Neural progenitor cell (in vitro differentiated cells): ENCODE measurements at places on chromosomes 1 and 21.

GRCh38 chr1:26003262-26003661 is 5.4 kb upstream of the PAFAH2 start:
- no peak for DNase-seq

GRCh38 chr1:226489718-226490425 is 58.7 kb upstream of the STUM start:
- DNase-seq: no peak

GRCh38 chr1:41637367-41637766 is 152.9 kb upstream of the EDN2 start:
- DNase-seq: no peak

DNA sequence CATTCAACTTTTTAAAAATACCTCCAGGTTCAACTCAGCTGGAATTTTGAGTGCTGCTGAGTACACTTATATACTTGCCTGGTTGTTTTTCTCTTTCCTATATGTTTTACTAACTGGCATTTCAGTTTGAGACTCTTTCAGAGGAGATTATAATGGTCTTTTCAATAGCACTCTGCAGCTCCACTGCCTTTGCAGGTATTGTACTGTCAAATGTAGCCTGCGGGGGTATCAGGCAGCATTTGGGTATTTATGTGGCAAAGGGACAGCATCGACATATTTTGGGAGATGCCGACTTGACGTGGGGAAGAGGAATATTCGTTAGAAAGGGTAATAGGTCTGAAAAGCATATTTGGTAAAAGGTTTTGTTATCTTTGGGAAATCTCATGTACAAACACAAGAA is 11.1 kb upstream of the TGFBR3 start:
- DNase-seq: no peak

GRCh38 chr21:45016406-45017038 is 57.9 kb upstream of the ADARB1 start:
- no peak for DNase-seq

DNA sequence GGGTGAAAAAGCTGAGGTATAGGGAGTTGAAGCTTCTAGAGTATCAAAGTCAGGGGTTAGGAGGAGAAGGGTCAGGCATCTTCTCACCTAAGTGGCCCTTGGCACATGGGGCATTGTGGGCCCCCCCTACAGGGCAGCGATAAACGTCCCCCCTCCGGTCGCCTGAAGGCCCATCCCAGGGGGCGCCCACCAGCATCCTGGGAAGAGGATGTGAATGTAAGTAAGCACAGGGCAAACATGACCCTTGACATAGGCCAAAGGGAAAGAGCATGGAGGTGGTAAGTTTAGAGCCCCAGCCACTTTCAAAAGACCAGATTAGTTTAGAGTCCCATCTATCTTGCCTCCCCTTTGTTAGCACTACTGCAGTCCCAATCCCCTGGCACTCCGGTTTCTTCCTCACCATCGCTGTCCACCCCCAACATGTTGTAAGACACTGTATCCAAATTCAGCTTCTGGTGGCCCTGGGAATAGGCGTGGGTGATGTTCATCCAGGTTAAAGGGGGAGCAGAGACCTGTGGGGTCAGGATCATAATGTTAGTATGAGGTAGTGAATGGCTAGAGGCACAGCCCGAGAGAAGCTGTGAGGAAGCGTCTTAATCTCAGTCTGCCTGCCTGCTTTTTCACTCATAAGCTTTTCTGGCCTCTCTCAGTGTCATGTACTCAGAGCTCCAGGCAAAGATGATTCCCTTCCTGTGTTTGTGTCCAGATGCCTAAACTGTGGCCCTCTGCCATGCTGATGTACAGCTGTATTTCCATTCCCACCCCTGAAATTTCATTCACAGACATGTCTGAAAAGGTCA is 2.7 kb downstream of the ITGA10 start:
- no peak for DNase-seq

DNA sequence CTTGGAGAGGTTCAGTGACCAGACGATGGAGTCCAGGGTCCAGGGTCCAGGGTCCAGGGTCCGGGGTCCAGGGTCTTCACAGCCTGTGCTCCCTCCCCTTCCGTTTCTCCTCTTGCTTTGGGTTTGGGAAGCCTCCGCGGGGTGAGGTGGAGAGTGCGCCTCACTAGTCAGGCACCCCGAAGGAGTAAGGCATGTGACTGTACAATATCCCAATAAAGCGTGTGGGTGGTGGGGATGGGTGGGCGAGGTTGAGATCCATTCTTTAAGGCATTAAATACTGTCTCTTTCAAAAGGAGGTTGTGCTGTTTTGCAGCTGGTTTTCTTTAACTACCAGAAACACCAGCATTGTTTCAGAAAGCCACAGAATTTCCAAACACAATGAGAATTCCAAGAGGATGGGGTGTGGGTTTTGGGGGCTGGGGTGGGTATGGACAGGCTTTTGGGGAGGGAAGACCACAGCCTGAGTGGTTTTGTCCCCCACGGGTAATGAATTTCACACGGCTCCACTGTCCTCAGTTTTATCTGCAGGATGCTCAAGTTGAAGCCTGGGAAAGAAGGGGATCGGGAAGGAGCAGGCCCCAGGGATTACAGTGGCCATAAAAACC is 65.7 kb downstream of the KIF26B start:
- no peak for DNase-seq

GRCh38 chr1:185652348-185652747 is 81.8 kb upstream of the HMCN1 start:
- DNase-seq: no peak

DNA sequence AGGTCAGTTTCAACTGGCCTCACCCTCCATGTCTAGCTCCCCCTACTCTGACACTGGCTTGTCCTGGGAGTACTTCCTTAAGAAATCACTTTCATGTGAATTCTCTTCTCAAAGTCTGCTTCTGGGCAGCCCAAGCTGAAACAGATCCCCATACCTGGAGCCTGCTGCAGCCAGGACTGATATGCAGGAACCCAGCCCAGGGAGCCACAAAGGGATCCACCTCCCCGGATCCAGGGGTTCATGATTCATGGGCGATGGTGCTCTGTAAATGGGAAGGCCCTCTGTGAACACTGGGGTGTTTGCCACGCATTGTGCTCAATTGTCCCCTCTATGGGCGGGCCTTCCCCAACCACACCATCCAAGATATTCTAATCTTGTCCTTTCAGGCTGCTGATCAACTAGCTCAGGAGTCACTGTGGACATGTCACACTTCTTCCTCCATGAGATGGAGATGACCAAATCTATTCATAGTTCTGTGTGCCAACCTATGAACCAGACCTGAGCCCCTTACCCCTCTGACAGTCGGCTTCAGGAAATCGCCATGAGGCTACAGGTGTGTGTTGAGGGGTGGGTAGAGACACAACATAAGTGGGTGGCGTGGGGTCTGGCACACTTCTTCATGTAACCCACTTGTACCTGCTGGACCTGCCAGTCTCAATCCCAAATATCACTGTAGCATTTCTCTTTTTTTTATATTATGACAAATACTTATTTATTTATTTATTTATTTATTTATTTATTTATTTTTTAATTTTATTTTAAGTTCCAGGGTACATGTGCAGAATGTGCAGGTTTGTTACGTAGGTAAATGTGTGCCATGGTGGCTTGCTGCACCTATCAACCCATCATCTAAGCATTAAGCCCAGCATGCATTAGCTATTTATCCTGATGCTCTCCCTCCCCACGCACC is 41.8 kb downstream of the RUNX3 start:
- DNase-seq: no peak

- DNase-seq: no peak
These were observed 245.3 kb downstream of the GPR52 start for GRCh38 chr1:174693085-174693484.

GRCh38 chr1:170309389-170310013 is 163.7 kb downstream of the NTMT2 start:
- DNase-seq: no peak

DNA sequence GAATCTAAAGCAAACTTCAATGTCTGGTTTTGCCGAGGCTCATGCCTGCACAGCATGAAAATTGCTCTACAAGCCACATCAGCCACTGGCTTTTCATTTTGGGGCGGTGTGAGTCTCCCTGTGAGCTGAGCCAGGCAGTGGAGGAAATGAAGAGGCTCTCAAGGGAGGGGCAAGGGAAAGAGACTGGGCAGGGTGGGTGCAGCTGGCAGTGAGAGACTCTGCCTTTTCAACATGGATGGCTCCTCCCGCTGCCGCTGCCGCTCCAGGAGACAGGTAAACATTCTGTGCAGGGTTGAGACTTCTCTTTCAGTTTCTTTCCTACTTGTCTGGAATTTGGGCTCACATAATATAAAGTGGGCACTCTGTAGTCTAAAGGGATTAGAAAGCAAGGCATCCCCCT is 11.3 kb upstream of the CTSE start:
- no peak for DNase-seq

GRCh38 chr21:39804240-39804639 is 59.3 kb downstream of the IGSF5 start:
- DNase-seq: no peak

DNA sequence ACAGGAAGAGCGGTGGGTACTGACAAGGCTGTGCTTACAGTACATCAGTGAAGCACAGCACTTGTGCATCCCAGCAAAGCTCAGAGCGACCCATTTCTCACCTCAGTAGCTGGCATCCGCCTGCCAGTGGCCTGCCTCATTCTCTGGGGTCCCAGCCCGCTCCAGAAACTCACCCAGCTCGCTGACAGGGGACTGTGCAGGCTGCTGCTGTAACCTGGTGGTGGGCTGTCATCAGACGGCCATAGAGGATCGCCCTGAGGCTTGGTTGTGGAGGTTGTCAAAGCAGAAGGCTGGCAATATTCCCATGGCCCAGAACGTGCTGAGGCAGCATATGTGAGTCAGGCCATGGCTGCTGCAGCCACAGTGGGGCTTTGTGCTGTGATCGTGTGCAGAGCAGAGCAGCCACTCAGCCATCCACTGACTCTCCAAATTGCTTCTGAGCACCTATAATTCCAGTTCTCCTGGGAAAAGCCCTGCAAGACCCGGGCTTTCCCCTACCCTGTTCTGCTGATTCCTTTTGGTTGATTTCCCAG is 13.6 kb upstream of the GPR137B start:
- DNase-seq: no peak

DNA sequence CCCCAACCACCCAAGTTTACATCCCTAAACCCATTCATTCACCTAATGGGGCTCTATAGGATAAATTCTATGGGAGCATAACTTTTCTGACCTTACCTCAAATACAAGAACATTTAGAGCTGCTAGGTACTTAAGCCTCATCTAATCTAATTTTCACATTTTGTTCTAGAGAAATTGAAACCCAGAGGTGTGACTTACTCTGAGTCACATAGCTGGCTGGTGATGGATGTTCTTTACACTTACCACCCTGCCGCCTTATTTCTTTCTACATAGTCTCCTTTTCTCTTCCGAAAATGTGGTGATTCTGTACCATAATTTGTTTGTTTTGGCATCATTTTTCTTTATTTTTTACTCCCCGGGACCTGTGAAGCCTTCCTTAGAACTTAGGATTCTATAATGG is 20.3 kb downstream of the TIPRL start:
- DNase-seq: no peak

DNA sequence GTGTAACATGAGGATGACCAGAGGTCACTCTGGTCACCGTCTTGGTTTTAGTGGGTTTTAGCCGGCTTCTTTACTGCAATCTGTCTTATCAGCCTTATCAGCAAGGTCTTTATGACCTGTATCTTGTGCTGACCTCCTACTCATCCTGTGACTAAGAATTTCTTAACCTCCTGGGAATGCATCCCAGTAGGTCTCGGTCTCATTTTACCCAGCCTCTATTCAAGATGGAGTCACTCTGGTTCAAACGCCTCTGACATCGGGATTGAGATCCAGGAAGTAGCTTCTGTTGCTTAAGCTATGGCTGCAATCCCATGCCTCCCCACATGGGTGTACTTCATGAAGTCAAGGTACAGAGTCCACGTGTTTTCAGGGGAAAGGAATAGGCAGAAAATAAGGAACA is 19.9 kb downstream of the FMN2 start:
- DNase-seq: no peak
